ENCODE measurements at places on chromosomes 2 and 18.
A peak's percentile ranks its signal among the peaks of the same experiment; 100 is the strongest.

- DNase-seq = no peak
Observed at GRCh38 chr2:120440521-120441350, 94.8 kb downstream of the INHBB start.

GRCh38 chr2:32910883-32911598, 35.7 kb upstream of the LTBP1 start:
- DNase-seq = no peak

GRCh38 chr2:9153643-9153980, 53.0 kb upstream of the ASAP2 start:
- DNase-seq = no peak

- DNase-seq = no peak
Observed at GRCh38 chr2:45006041-45006941, 3.0 kb downstream of the SIX2 start.

DNA sequence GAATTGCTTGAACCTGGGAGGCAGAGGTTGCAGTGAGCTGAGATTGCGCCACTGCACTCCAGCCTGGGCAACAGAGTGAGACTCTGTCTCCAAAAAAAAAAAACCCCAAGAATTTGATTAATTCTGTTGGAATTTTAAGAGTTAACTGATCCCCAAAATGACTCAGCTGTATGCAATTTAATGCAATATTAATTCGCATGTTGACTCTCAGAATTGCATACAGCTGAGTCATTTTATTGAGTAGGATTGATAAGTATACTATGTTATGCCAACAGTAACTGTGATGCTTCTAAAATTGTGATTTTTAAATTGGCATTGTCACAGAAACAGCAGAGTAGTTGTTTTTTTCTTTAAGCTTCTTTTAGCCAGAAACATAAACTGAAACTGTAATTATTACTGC, 19.6 kb downstream of the MSH2 start:
- DNase-seq = no peak

DNA sequence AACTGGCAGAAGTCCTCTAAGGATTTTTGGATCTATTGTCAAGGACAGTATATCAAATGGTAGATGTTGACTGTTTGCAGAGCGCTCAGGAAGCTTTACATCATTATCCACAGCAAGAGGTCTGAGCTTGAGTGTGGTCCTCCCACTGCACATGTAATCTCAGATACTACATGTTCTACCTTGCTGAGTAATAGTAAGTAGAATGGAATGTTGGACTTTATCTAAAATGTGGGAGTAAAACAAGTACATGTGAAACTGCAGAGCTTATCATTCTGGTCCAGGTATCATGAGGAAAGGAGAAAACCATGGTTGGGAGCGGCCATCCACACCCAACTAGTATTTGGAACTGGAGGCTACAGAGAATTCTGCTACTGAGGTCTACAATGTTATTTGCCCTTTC, 19.3 kb upstream of the CD28 start:
- DNase-seq = no peak

- DNase-seq = no peak
Observed at GRCh38 chr2:109439390-109439786, 174.4 kb downstream of the SEPTIN10 start.

- DNase-seq = no peak
Observed at GRCh38 chr2:185417111-185417510, 321.5 kb upstream of the FSIP2 start.

DNA sequence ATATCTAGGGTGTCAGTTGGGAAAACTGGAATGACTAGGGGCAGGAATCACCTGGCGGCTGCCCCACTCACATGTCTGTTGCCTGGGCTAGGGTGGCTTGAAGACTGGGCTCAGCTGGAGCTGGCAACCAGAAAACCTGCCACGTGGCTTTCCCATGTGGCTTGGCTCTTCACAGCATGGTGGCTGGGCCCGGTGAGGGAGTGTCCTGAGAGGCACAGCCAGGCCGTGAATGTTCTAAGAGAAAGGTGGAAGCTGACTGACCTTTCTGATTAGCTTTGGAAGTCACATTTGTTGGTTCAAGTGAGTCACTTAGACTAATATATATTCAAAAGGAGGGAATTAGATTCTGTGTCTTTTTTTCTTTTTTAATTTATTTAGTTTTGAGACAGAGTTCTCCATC, 22.7 kb downstream of the SP5 start:
- DNase-seq = no peak

DNA sequence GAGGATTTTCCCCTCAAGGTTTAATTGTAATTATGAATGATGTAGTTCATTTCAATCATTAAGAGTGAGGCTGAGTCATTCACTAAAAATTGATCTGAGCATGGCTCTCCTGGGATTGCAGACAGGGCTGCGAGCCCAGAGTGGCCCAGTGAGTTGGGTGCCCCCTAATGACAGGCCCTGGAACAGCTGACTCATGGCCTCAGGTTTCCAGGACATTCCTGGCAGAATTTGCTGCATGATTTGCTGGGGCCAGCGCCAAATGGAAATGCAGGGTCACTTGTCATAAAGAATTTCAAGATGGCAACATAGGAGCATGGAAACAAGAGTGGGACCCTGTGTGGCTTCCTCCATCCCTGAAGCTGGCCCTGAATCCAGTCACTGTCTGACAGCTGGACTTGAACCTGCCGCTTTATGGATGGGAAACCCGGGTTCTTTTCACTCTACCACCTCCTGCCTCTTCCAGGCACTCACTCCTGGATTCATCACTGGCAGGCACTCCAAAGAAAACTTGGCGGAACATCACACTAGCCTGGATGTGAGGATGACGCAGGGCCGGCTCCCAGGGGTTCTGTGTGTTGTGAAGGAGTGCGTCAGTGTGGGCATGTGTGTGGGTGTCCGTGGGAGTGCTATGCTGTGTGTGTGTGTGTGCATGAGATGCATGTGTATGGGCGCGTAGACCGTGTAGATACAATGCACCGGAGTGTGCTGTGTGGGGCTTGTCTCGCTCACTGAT, 15.2 kb downstream of the OTOF start:
- peak; percentile 7 for DNase-seq

DNA sequence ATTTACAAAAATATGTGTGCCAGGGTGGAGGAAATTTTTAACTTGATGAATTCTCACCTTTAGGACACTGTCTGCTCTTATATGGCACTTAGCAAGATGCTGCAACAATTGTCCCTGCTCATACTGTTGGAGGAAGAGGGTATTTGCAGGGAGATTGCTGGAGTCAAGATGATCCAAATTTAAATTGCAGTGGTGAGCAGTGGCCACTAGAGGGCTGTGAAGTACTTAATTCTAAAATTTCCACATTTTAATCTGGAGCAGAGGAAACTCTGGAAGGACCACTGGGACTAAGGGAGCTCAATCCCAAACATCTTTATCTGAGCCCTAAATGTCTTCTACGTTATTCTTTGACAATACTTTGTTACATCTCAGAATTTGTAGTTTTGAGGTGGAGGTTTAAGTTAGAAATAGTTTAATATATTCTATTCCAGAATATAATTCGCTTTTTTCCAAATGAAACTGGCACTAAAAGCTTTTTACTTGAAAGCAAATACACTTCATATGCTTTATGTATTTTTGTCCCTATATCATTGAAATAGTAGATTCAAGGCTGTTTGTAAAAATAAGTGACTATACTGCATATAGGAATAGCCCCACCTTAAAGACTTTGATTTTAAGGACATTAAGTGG, 33.0 kb upstream of the PTH2R start:
- peak; percentile 30 for DNase-seq

DNA sequence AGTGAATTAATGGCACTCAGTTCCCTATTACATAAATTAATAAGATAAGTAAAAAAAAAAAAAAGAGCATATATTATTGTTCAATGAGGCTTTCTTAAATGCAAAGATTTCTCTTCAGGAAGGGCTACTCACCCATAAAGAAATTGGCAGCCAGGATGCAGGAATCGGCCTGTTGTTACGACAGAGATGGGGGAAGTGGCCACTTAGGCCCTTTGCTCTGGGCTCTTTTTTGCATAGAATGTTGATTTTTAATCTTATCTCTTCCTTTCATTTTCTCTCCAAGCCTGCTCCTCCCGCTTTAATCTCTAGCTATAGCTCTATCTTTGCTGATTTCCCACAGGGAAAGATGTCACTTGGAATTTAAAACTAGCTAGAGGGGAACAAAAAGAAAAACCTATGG, 391.8 kb upstream of the CRIM1 start:
- DNase-seq = no peak

DNA sequence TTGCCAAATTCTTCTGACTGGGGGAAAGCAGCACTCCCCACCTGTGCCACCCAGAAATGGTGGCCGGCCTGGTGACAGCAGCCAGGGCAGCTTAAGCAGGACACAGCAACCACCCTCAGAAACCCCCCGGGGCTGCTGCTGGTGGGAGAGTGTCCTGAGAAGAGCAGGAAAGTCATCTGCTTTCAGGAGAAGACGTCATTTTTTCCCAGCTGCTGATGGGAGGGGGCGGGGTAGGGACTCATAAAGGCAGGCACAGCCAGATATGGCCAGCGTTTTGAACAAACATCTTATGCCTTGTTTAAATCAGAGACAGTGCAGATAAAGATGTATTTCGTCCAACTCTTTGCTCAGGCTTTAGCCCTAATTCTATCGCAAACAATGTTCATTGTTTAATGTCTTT, 139.5 kb downstream of the LRRC30 start:
- DNase-seq = no peak

DNA sequence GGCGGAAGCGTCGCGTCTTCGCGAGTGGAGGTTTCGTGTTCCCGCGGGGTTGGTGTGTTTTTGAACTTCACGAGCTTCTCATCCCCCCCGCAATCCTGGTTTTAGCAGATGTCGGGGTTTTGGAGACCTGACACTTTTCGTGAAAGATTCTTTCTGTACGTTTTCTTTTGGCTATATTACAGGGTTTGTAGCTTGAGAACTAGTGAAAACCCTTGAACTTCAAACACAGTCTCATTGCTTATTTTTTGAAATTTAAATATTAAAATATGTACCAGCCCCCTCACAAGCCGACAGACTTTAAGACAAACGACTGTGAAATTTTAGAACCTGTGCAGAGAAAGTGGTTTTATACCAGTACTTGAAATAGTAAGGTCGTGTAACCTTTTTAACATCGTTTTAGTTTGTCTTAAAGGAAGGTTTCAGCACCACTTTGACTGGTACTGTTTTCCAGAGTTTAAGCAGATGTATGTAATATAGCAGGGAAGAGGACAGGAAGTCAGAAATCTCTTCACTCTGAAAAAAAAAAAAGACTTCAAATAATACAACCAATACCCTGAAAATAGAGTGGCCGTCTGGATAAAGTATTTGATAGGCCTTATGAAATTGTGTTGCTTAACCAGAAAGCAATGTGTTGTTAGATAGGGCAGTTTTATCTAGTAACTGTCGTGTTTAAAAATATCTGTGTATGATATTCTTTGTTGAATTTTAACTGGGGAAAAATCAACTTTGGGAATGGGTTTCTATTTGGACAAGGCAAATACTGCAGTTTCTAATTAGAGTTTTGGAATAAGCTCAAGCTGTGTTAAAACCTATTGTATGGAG, 1.4 kb downstream of the SPATS2L start:
- DNase-seq = no peak

DNA sequence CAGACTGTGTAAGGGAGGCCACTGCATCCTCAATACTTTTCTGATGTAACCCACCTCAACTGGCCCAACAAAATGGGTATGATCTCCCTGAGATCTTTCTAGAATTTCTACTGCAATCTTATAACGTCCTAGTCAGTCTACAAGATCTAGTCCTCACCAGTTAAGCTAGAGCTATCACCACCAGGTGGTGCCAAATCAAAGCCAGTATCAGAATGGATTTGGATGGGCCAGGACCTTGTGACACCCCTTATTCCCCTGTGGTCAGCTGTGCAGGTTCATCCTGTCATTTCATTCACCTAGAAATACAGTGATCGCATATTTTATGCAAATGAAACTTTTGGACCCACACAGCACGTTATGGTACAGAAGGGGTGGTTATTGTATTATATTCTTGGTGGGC, 90.3 kb downstream of the OLA1 start:
- peak; percentile 20 for DNase-seq

DNA sequence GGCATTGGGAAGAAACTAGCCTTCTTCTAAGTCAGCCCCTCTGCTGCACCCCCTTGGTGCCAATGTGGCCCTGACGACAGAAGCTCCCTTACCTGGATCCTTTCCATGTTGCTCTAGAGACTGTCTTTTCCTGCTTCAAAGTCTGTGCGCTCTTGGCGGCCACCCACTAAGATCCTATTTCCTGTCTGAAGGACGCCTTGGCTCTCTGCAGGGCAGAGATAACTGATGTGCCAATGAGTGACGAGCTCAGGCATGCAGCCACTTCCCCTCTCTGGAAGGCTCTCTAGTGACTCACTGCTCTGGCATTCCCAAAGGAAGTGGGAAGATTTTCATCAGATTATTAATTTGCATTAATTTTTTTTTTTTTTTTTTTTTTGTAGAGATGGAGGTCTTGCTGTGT, 273.5 kb downstream of the CDH20 start:
- DNase-seq = no peak

- DNase-seq = no peak
Observed at GRCh38 chr2:168114619-168115018, 132.8 kb downstream of the STK39 start.

GRCh38 chr2:212520340-212520739, 18.3 kb downstream of the ERBB4 start:
- DNase-seq = no peak

- no peak for DNase-seq
Observed at GRCh38 chr2:113962692-113963480, 73.0 kb downstream of the ACTR3 start.

- no peak for DNase-seq
Observed at GRCh38 chr2:36343606-36344005, 12.0 kb upstream of the CRIM1 start.

GRCh38 chr2:111946294-111947114, 48.1 kb downstream of the MERTK start:
- no peak for DNase-seq

DNA sequence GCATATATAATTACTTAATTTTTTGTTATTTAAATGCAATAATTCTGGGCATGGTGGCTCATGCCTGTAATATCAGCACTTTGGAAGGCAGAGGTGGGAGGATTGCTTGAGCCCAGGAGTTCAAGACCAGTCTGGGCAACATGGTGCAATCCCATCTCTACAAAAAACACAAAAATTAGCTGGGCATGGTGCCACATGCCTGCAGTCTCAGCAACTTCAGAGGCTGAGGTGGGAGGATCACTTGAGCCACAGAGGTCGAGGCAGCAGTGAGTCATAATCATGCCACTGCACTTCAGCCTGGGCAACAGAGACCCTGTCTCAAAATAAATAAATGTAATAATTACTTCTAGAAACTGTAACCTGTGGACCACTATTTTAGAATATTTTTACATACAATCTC, 21.5 kb upstream of the TMEM87B start:
- no peak for DNase-seq

DNA sequence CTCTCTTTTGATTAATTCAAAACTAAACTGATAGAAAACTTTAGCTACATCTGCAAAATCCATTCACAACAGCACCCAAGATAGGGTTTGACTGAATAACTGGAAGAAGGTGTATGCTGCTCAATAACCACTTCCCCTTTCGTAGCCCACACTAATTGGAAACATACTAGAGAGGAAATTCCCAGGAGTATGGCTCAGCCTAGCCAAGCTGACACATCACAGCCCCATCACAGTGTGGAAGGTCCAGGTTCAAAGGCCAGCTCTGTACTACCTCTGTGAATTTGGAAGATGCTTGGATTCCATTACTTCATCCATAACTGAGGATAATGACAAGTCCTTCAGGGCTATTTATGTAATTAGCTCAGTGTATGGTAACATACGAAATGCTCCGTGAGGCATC, 185.4 kb downstream of the FBXO15 start:
- DNase-seq = no peak

GRCh38 chr2:120393456-120393855, 47.5 kb downstream of the INHBB start:
- DNase-seq = no peak
